ENCODE measurements at places on chromosomes 4 and X.

GRCh38 chr4:153248641-153249198 is 44.5 kb downstream of the TRIM2 start:
- DNase-seq, result no peak

DNA sequence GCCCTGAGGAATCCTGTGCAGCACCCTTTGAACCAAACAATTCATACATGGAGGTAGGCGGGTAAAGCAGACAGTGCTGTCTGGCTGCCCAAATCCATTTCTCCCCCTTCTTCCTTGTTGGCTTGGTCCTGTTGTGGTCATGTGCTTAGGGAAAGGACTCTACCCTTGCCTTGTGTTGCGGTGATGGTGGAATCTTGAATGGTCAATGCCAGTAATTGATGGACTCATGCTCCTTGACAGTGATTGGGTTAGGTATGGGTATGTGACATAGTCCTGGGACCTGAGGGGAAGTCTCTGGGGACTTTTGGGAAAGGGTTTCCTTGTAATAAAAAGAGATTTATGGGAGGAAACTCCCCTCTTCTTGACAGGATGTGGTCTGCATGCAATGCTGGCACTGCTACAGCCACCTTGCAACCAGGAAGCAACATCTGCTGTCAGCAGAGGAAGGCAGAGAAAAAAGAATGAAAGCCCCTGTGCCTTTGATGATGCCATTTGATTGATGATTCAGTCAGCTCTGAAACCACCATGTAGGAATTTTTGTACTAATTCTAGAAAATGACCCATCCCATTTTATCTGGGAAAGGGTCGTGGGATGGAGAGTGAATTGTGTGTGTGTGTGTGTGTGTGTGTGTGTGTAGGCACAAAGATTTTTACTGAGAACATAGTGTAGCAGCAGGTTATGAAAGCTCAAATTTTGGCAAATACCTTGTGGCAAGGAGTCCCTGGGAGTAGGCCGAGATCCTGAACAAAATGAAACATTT is 30.0 kb upstream of the HUWE1 start:
- no peak for DNase-seq

GRCh38 chrX:35006361-35006760 is 63.8 kb downstream of the FAM47B start:
- no peak for DNase-seq

DNA sequence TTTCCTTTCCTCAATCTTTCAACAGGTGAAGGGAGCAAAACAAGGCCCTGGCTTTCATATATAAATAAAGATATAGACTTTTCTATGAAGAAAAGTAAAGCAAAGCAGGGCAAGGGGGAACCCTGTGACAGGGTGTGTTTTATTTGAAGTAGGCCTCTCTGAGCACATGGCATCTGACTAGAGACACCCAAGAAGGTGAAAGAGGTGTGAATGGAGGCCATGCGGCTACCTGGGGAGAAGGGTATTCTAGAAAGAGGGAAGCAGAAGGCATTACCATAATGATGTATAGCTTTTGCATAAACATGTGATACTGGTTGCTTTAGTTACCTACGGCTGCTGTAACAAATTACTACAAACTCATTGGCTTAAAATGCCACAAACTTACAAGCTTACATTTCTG is 75.8 kb downstream of the DHX15 start:
- DNase-seq, result no peak

- no peak for DNase-seq
Observed at GRCh38 chrX:154008521-154008920, 11.2 kb downstream of the IRAK1 start.

DNA sequence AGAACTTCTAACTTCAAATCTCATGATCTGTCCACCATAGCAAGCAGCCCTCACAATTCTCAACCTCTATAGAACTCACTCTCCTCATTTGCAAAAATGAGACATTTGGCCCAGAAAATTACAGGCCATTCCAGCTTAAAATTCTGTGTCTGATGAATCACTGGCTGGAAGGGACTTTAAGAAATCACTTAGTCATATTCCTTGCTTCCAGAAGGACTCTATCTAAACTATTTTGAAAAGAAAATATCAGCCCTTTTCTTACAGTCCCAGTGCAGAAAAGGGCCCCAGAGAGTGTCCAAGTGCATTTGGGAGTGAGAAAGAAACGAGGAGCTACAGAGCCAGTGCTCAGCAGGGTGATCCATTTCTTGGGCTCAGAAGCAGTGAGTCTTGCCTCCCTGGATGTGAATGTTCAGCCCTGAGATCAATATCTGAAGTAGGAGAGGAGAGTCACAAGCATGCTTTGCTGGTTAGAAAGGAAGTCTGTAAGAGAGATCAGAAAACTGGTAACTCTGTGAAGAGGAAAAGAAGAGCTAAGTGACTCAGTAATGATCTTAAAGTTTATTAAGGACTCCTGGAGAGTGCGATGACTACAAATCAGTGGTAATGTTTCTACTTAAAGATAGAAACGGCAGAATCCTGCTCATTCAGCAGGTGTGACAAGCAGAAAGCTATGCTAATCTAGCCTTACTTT is 139.8 kb downstream of the PALLD start:
- DNase-seq, result no peak

DNA sequence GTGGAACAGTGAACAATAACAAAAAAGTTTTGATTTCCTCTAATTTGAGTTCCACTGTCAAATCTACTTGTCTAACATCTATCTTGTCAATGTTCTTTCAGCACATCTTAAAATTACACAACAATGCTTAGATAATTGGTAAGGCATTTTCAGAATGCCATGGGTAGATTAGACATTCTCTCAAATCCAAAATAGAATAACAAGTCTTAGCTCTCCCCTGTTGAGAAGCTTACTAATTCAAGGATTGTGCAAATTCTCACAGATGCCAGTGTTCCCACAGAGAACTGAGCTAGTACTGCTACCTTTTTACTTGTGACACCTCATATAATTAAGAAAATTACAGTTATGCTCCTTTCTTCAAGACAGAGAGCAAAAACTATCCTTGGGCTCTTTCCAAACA is 2442.0 kb downstream of the PCDH7 start:
- no peak for DNase-seq

DNA sequence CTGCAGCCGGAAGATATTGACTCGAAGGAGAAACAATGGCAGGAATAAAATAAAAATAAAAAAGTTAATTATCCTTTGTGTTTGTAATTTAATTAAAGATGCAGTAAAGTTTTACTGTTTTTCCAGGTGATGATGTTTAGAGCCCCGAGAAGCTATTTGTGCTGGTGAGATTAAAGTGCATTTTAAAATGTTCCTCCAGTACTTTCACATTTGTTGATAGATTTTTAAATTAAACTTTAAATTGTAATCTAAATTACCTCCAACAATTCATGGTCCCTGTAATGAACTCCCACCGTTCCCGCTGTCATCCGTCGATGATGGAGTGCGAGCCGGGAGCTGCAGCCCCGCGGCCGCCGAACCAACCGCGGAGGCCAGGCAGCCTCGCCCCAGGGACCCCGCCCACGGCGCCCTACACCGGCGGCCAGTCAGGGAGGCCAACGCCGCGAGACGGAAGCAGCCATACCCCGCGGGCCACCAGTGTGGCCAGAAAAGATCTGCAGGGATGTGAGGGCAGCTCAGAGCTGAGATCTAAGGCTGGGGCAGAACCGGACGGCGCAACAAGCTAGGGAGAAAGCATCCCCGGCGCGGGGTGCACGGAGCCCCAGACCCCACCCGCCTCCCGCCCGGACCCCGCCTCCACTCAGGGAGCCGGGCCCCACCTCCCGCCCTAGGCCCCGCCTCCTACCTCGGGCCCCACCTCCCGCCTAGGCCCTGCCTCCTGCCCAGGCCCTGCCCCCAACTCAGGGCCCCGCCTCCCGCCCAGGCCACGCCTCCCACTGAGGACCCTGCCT is 104.0 kb downstream of the FAM53A start:
- peak; percentile 84 for DNase-seq

GRCh38 chrX:9037296-9037695 is 3.4 kb upstream of the FAM9B start:
- DNase-seq, result no peak

GRCh38 chr4:2888886-2889285 is 45.2 kb downstream of the ADD1 start:
- DNase-seq, result no peak

GRCh38 chr4:129218360-129218759 is 122.4 kb downstream of the C4orf33 start:
- DNase-seq, result peak; percentile 5

DNA sequence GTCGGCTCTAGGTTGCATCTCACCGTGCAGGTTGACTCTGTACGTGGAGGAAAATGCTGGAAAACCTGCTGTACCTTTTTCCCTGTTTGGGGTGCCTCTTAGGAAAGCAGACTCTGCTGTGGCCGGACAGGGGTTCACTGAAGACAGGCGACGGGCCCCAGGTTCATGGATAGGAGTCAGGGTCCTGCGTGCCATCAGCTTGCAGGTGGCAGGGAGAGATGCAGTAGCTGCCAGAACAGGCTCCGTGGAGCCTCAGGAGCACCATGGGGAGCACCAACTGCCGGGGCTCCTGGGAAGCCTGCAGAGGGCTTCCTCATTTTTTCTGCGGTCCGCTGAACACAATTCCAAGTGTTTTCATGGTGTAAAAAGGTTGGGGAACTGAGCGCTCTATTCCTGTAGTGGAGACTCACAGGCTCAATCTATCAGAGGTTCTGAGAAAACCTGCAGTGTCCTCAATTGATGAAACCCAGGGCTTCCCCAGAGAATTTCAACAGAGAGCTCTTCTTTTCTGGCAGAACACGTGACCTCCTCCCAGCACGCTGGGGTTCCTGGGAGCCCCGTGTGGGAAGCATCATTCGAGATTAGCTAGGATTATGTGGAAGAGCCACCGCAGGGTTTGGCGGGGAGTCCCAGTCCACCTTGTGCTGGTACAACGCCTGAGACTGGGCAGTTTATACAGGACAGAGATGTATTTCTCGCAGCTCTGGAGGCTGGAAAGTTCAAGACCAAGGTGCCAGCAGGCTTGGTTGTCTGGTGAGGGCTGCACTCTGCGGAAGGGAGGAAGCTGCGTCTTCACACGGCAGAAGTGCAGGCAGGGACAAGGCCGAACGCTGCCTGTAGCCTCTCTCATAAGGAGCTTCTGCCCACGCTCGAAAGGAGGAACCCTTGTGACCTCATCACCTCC is 1.6 kb downstream of the HTRA3 start:
- peak; percentile 24 for DNase-seq
